Thoracic aorta (tissue), 2 donors: ENCODE measurements at places on chromosomes 2 and 18.

- DNase-seq = no peak
Observed at GRCh38 chr2:170214309-170214948, 36.5 kb downstream of the MYO3B start.

DNA sequence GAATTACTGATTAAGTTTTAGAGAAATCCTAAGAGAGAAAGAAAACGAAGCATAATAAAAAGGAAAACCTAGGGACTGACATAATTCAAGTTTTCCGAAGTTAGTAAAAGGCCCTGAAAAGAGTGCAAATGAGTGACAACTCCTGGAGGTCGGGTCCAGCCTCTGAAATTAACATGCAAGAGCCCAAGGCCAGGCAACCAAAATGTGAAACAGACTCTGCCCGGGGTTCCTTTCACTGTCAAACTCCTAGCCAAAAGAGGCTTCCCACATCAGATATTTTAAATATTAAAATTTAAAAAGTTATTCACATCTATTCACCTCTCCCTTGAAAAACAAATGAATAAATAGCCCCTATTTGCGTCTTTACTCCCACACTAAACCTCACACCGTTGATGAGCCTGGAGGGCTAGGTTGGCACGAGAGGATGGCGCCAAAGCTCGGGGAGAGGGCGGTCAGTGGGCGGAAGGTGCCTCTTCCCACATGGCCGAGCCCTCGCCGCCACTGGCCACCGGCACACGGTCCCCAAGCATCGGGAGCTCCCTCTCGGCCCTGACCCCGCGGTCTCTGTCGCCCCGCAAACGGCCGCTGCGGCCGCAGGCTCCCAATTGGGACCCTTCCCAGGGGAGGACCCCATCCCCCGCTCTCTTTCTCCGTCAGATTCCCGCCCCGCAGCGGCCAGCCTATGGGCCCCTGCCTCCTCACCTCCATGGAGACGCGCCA is 630 bp downstream of the PPM1G start:
- no peak for DNase-seq

DNA sequence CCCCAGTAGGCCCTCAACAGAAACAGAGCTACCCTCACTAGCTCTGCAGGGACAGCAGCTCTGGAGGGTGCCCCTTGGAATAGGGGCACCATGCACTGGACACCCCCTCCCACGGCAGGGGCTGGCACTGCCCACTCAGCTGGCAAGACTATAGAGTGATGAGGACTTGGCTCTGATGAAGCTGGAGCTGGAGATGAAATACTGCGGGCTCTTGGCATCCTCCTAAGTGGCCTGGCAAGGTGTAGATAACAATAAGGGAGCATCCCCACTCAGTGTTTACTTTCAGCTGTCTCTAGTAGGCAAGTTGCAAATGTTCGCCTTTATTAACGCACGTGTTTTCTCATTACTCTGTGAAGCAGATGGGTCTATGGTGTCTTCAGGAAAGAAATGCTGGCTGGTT is 92.7 kb downstream of the PDCL3 start:
- DNase-seq = no peak

GRCh38 chr2:165601928-165602521 is 132.5 kb downstream of the CSRNP3 start:
- no peak for DNase-seq

DNA sequence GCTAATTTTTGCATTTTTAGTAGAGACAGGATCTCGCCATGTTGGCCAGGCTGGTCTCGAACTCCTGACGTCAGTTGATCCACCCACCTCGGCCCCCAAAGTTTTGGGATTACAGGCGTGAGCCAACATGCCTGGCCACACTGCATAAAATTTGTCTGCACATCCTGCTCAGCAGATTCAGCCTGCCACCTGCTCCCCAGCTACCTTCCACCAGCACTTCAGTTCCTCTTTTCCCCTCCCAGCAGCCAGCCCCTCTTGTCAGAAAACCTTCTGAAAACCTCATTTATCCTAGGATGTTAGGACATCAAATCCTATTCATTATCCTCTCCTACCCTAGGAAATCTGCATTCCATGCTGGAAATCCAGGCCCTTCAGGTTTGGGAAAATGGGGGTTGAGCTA is 99.4 kb upstream of the STPG4 start:
- DNase-seq = no peak

DNA sequence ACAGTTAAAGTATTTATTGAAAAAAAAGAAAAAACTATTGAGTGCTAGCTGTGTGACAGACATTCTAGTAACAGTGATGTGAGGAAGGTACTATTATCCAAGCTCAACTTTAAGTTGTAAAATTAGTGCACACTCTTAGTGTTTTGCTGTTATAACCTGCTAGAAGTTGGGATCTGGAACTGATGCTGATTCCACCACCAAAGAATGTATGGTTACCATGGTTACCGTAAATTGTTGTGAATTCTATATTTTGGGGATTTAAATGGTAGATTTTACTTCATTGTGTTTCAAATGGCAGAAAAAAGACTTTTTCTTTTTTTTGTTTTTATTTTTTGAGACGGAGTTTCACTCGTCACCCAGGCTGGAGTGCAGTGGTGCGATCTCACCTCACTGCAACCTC is 5.3 kb downstream of the AGFG1 start:
- no peak for DNase-seq

- no peak for DNase-seq
Observed at GRCh38 chr18:51196811-51197660, 445 bp downstream of the MEX3C start.

DNA sequence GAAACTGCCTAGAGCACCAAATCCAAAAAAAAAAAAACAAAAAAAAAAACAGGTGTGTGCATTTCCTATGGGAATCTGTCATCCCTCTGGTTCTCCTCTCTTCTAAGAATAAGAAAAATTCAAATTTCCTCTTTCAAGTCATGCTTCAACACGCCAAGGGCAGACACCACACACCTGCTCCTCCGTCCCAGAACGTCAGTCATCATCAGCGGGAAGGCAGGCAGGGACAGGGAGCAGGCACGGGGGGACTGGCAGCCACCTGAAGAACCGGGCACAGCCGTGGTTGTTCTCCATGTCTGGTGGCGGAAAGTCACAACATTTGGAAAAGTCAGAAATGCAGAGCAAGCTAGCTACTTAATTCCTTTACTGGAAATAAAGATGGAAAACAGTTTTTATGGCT is 214.8 kb downstream of the IKZF2 start:
- DNase-seq = no peak

GRCh38 chr2:206688453-206688852 is 29.7 kb downstream of the DYTN start:
- DNase-seq = no peak

DNA sequence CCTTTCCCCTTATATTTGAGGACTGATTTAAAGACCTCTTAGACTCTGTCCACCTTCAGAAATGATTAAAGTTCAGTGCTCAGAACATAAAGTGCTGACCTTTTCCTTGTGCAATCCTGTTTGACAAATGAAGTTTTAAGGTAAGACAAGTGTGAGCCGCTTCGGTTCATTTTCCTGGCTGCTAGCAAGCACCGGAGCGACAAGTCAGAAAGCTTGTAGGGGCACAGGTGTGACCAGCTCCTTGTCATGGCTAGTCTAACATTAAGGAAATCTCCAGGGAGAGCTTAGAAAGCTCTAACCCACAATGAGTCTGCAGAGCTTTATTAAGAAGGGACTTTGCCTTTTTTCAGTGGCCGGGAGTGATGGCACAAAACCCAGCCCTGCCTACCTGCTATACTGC is 2.3 kb upstream of the NCKAP5 start:
- DNase-seq = no peak

DNA sequence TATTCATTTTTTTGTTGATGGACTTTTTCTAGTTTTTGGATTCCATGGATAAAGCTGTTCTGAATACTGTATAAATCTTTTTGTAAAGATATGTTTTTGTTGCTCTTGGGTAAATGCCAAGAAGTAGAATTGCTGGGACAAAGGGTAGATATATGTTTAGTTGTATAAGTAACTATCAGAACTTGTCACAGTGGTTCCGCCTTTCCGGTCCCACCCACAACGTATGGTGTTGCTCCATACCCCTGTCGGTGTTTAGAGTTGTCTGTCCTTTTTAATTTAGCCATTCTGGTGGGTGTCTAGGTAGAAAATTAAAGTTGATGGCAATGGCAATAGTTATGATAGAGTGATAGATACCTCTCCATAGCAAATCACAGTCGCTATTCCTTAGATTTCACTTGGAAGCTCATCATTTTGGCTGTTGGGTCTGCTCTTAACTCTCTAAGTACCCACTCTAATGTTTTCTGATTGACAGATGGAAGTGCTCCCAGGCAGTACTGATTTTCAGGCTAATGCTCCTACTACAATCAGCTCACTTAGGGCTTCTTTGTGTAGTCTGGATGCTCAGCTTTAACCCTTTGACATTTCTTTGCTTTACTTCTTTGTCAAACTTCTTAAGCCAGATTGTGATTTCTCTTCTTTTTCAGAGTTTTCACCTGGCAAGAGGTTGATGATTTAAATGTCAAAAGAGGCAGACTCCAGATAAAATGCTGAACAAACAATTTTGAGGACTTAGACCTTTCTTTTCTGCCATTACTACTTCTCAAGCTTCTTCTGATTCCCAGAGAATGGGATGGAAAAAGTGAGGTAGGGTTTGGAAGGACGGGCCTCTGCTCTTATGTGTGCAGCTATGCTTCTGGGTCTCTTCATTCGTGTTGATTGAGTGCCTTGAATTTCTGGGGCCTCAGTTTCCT is 156.4 kb downstream of the AQP4 start:
- DNase-seq = no peak
